ENCODE measurements at places on chromosomes 4 and X.

DNA sequence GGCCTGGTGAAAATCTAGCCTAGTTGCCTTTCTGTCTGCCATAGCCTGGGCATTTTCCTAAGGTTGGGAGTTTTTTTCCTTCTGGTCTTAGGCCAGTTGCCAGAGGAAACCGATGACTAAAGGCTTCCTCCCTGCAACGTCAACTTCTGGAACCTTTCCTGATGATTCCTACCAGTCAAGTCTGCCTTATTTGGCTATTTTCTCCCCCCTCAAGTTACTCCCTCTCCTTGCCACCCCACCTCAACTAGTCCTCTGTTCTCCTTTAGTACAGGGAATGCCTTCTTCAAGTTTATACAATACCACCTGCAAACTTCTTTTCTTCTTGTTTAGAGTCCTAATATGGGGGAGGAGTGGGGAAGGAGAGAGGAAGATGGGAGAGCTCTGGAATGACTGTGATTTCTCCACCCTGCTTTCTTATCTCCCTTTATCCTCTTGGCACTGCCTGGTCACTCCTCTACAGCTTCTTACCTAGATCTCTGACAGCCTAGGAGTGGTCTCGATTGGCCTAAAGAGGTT lies 10.6 kb downstream of the MSN start:
- peaks cover 26% of the 10 kb centered on the region for H3K36me3 ChIP-seq
- H3K27me3 ChIP-seq, result no peaks in the 10 kb centered on the region
- H3K27ac ChIP-seq, result peak overlapping the region; percentile 36

GRCh38 chrX:40748977-40749376 lies 13.6 kb upstream of the MED14 start:
- H3K4me3 ChIP-seq, result no peak overlapping the region
- H3K36me3 ChIP-seq, result no peaks in the 10 kb centered on the region
- no peak overlapping the region for H3K27ac ChIP-seq
- H3K27me3 ChIP-seq, result no peaks in the 10 kb centered on the region
- H3K4me1 ChIP-seq, result peaks cover 5% of the 10 kb centered on the region
- no peak for DNase-seq

DNA sequence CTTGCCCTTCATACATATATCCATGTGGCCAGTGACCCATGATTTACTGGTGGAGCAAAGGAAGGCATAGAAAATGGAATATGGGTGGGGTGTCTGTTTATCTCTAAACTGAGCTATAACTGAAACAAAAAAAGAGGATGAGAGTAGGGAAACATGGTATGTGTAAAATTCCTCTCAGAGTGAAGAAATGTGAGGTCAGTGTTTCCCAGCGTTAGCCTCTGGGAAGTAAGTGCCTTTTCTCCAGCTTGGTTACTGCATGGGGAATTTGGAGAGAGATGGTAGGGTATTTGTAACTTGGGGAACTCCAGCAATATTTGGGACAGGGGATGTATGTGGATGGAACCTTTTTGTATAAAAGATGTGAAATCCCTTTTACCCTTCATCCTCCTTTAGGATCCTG lies 89.4 kb downstream of the AFF1 start:
- H3K36me3 ChIP-seq, result no peaks in the 10 kb centered on the region
- DNase-seq, result no peak
- peaks cover 16% of the 10 kb centered on the region for H3K4me1 ChIP-seq
- H3K4me3 ChIP-seq, result no peak overlapping the region
- H3K27ac ChIP-seq, result no peak overlapping the region

DNA sequence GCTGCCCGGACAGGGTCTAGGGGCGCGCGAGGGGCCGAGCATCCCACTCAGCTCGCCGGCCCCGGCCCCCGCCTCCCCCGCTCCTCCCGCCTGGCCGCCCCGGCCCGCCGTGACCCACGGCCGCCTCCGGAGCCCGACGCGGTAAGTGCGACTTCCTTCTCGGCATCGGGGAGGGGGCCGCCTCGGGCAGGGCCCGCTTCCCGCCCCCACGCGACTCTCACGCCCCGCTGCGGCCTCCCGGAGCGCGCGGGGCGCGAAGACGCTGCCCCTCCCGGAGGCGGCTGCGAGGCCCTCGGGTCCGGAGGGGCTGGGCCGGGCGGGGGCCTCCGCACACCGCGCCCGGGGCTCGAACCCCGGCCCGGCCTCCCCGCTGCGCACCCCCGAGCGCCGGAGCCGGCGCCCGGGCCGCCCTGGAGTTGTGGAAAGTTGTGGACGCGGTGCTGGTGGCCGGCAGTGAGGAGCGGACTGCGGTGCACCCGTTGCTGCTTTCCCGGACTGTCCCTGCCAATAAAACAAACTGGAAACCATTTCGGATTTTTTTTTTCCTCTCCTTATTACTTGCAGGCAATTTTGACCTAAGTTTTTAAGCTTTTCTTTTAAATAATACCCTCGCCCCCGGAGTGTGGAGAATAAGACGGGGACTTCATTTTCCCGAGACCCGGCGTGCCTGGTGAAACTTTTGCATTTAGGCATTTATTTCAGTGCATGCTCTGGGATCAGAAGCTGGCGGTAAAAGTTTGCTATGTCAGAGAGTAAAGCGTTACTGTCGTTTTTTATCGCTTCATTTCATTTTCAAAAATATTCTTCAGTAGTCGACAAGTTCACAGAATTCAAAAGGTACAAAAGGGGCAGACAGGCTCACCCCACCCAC lies 13.0 kb upstream of the TMEM156 start:
- no peaks in the 10 kb centered on the region for H3K27me3 ChIP-seq
- peaks cover 36% of the 10 kb centered on the region for H3K4me1 ChIP-seq
- DNase-seq, result peak; percentile 71
- peak overlapping the region; percentile 72 for H3K4me3 ChIP-seq
- no peaks in the 10 kb centered on the region for H3K36me3 ChIP-seq

DNA sequence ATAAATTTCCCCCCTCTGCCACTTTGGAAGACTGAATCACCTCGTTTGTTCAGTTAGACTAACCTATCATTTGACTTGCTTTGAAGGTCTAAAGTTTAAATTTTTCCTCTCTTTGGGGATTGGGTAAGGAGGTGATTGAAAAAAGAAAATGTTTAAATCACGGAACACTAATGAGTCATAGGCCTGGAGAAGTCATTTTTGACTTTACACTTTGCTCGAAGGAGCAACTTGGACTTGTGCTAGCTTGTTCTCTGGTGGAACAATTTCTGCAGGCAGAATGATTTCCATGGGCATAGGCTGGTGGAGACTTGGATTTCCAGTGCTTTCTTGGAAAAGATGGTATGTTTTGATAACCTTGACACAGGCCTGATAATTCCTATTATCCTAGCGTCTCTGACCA lies 10.5 kb upstream of the GLUD2 start:
- no peak overlapping the region for H3K27ac ChIP-seq
- no peaks in the 10 kb centered on the region for H3K36me3 ChIP-seq
- DNase-seq, result no peak
- no peaks in the 10 kb centered on the region for H3K4me1 ChIP-seq
- H3K4me3 ChIP-seq, result no peak overlapping the region
- no peaks in the 10 kb centered on the region for H3K27me3 ChIP-seq

- H3K36me3 ChIP-seq, result no peaks in the 10 kb centered on the region
- H3K27ac ChIP-seq, result no peak overlapping the region
- peaks cover 10% of the 10 kb centered on the region for H3K27me3 ChIP-seq
- H3K4me1 ChIP-seq, result peaks cover 48% of the 10 kb centered on the region
Observed at GRCh38 chrX:72128881-72129280, 2.8 kb downstream of the RTL5 start.

DNA sequence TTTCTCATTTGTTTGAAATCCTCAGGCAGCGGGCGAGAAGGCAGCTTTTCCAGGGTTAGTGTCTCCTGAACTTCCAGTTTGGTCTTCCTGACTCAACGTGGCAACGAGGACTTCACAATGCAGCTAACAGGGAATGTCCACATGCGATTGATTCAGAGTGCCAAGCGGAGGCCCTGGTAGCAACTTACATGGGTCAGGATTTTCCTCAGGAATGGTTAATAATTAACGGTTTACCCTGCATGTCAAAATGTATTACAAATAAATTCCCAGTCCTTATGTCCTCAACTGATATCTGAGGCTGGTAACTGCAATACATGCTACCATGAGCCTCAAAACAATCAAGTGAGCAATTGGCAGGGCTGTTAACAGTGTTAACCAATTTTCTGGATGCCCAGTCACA lies 67.2 kb downstream of the MAP3K15 start:
- no peaks in the 10 kb centered on the region for H3K27me3 ChIP-seq
- H3K4me3 ChIP-seq, result no peak overlapping the region
- H3K4me1 ChIP-seq, result no peaks in the 10 kb centered on the region
- DNase-seq, result no peak

All from CD4-positive, alpha-beta T cell (primary cell).